ENCODE measurements at places on chromosomes 12 and 14.

DNA sequence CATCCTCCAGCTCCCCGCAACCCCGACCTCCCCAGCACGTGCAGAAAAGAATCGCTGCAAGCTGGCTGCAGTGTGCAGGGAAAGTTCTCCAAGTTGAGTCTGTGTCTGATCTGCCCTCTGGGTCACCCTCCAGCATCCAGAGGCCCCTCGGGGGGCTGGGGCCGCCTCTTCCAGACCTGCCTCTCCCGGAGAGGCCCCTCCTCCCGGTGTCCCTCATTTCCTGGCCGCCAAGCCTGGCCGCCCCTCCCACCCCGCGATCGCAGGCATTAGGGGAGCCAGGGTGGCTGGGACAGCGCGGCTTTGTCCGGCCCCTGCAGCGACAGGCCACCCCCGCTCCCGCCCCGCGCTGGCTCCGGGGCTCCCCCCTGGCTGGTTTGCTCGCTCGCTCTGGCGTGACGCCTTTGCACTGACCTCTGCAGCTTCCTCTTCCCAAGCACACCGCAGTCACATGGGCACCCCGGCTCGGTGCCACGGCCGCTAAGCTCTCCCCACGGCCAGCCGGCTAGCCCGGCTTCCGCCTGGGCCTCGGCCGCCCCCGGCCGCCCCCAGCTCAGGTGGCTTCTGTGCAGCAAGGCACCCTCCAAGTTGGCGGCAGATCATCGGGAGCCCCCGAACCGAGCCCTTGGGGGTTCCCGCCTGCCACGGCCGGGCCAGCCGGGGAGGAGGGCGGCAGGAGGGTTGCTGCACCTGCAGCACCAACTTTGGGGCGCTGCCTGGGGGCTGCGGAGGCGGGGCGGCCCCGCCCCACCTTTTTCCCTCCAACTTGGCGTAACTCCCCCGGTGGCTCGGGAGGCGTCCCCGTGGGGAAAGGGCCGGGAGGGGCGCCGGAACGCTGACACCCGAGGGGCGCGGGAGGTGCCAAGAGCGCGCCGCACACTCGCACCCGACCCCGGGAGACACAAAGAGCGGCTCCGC lies 43.7 kb downstream of the KDM2B start:
- no peak for DNase-seq

GRCh38 chr14:25118671-25119070 lies 68.7 kb upstream of the STXBP6 start:
- DNase-seq = no peak

- DNase-seq = no peak
These were observed 2.2 kb downstream of the CRADD start for GRCh38 chr12:93679308-93679925.

DNA sequence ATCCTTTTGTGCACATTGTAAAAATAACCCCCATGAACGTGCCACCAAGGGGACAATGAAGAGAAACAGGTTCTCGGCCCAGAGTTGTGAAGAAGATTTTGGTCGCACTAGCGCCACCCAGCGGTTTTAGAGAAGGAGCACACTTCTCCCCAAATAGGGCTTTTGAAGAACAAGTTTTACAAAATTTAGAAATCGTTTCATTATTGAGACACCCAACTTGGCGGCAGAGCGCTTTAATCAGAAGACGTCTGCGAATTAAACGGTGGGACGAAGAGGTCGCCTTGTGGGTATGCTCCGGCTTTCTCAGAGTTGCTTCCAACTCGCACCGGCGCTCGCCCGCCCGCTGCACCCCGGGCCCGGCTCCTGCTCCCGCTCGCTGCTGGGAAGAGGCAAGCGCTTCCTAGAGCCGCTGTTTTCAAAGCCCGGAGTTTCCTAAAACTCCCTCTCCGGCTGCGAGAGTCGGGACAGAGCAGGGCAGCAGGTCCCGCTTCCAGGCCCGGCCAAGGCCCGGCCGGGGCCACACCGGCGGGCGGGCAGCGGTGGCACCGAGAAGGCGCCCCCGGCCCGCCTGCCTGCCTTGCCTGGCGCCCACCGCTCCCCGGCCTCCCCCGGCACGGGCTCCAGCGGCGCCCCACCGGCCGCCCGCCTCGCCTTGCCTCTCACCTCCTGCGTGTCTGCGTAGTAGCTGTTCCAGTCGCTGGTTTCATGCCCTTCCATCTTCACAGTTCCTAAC lies 645 bp downstream of the FOXA1 start:
- DNase-seq = no peak

DNA sequence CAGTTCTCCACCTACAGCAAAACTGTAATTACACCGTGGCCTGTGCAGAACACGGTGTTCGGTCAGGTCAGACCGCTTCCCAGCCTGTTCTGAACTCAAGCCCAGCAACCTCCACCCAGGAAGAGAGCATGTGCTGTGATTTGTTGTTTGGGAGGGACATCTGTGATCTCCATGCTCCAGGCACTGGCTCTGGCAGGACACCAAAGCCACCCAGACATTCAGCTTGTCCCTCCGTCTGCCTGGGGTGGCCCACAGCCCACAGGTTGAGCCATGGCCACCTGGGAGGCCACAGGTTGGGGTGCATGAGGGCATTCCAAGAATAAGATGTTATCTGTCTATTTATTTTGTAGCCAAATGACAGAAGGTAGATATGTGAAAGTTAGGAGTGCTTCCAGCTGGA lies 1091.1 kb downstream of the VRK1 start:
- DNase-seq = no peak

- no peak for DNase-seq
These were observed 7.9 kb downstream of the GSC start for GRCh38 chr14:94761997-94762377.

- no peak for DNase-seq
These were observed 54.1 kb downstream of the BEGAIN start for GRCh38 chr14:100532906-100533655.

GRCh38 chr12:94874518-94875302 lies 128.8 kb downstream of the NDUFA12 start:
- DNase-seq = no peak

- DNase-seq = no peak
These were observed 472.1 kb upstream of the RGS6 start for GRCh38 chr14:71460091-71460490.
